ELF-1 (cell line): ENCODE measurements at places on chromosomes 11 and 22.
A peak's percentile ranks its signal among the peaks of the same experiment; 100 is the strongest.

DNA sequence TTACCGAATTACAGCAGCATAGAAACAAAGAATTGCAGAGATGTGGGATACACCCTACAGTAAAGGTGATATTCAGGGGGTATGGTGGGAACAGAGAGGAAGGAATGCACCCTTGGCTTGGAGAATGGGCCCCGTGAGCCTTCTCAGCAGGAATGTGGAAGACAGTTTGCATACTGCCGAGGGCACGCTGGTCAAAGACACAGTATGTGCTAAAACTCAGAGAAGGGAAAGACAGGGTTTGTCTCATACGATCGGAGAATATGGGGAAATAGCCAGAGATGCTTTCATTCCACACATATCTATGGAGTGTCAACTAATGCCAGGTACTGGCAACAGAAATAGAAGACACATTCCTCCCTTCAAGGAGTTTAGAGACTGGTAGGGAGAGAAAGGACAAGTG lies 36.9 kb downstream of the UBASH3B start:
- peak; percentile 42 for DNase-seq

DNA sequence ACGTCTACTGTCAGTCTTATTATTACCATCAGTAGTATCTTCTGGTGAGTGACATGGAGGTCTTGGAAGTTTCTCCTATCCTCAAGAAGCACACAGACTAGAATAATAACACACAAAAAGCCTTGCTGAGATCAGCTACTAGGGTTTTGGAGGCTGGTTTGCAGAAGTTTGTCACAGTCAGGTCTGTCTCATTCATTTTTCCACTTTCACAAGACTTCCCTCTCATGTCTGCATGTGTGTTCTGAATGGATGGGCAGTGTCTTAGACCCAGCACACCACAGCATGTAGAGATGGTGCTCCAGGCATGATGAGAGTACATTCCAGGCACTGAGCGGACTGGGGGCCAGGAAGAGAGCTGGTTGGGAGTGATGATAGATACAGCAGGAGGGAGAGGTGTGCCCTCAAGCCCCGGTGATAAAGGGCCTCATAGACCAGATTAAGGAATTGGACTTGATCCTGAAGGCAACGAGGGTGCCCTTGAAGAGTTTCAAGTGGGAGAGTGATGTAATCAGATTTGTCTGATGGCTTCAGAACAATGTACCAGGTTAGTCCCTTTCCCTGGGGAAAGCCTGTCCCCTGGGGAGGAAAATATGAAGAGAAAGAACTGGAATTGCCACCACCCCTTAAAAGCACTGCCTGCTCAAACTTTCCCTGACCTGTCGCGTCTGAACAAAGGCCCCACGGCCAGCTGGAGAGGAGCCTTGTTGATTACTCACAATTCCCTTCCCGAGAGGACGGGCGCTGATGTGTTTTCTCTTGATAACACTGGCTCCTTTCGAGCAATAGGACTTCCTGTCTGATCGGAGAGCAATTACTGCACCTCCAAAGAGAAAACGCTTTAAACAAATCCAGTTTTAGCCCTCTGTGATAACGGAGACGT lies 45.1 kb upstream of the LMO2 start:
- DNase-seq = peak; percentile 49

GRCh38 chr22:17846326-17846992 lies 72.2 kb upstream of the BID start:
- DNase-seq = peak; percentile 61

DNA sequence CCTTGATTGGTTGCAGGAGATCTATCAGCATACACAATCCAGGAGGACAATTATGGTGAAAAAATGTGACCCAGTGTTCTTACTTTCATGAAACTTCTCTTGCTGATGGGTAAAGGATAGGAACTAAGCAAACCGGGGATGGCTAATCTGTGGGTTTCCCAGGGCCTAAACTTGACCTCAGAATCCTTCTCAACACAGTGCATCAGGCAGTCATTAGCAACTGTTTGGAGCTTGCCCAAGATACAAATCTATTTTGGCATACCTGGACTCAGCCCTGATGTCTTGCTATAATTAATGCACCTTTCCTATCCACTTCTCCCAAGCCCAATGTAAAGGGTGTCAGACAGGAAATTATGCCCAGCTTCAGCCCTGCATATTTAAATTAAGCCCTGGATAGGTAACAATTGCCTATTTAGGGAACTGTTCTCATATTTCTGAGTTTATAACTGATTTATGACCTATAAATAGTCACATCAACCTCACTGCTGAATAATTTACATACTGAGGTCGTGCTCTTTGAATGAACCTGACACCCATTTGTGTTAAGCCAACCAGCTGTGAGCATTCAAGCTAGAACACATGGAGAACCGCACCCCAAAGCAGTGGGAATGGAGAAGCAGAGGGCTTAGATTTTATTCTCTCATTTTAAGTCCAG lies 9.2 kb upstream of the PHF21A start:
- DNase-seq = no peak

GRCh38 chr22:46481386-46481785 lies 56.0 kb downstream of the CELSR1 start:
- DNase-seq = no peak

GRCh38 chr11:106086135-106086534 lies 8.7 kb downstream of the AASDHPPT start:
- no peak for DNase-seq

GRCh38 chr11:63917692-63918506 lies 935 bp upstream of the RCOR2 start:
- DNase-seq = peak; percentile 91

GRCh38 chr11:63683133-63683991 lies 2.1 kb downstream of the RTN3 start:
- no peak for DNase-seq

GRCh38 chr11:10925149-10925926 lies 67.5 kb upstream of the ZBED5 start:
- peak; percentile 72 for DNase-seq

DNA sequence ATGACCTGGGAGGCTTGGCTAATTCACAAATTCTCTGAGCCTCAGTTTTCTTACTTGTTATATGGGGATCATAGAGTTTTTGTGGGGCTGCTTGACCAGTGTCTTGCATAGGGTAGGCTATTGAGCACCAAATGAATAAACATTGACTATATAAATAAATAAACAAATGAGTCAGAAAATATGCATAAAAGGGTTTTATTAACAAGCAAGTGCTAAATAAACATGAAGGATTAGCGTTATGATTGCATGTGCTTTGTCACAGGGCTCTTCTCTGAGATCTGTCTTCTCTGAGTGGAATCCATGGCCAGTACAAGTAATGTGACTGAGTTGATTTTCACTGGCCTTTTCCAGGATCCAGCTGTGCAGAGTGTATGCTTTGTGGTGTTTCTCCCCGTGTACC lies at the start of gene OR4B1:
TSS of gene OR4B1 (plus strand) at position 301 of the 400 bp plus-strand sequence. CDS start at position 301, 0 bp downstream.
- DNase-seq = no peak

GRCh38 chr11:130890039-130890745 lies 26.1 kb downstream of the SNX19 start:
- DNase-seq = no peak

DNA sequence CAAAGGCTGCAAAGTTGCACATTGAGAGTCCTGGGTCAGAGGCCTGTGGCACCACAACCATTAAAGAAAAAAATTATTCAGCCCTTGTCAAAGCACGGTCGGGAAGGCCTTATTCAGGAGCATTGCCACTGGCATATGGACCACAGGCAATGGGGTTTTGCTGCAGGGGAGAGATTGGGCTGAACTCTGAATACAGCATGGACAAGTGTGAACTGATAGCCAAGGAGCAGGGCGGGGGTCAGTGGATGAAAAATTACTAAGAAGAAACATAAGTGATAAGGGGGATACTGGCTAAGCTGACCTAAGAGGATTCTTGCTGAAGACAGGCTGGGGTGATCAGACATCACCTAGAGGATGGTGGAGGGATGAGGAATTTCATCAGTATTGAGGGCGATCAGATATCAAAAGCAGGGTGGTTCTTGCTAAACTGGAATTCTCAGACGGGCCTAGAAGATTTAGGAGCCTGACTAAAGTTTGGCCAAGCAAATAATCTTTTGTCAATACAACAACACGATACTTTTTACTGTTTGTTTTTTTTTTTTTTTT lies 3.3 kb upstream of the DGCR8 start:
- DNase-seq = no peak

DNA sequence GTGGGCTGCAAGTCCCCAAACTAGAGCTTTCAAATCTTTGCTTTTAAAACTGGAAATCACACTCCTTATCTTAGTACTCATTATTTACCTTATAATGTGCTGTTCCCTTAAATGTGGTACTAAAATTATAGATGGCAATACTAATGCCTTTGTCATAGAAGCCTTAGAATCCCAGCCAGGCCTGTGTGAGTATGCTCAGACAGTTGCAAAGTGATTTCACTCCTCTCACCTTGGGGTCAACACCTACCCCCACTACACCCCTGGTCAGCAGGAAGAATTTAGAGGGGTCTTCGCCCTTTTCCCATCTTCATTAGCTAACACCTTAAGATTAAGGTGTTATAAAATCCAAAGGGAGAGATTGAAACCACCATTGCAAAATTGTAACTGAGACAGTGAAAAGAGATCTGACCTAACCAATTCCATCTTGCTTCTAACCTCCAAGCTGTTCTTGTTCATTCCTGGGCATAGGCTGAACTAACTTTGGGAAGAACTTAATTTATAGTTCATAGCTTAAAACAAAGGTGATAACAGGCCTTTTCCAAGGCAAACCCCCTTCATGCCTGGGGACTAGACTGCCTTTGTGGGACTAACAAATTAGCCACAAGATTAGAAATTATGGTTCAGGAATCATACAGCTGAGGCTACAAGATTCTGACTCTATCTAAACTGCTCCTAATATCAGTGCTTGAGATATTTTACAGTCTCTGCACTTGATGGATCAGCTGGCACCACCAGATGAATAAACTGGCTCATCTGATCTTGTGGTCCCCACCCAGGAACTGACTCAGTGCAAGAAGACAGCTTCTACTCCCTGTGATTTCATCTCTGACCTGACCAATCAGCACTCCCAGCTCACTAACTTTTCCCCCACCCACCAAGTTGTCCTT lies 10.4 kb upstream of the MRPL17 start:
- DNase-seq = no peak

DNA sequence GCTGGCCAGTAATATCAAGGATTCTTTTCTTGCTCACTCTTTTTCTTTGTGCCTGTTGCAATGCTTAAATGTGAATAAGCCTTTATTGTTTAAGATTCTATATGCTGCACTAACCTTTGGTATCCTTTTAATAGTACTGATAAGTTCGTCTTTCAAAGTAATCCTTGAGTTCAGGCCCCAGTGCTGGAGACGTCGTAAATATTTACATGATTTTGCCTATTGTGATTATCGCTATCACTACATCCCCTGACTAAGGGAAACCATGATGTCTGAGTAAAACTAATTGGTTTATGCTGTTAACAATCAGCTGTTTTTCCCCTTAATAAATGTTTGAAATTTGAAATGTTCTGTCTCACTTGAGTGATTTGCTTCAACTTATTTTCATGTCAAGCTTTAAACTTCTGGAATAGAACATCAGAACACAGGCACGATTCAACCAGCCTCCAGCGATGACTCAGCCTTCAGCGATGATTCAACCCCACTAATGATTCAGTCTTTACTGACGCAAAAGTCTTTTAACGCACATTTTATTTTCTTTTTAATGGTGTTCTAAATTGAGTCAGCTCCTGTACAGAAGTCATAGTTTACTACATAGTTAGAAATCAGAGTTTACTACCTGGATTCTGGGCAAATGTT lies 3.9 kb downstream of the HTATIP2 start:
- no peak for DNase-seq

- no peak for DNase-seq
Measured at GRCh38 chr22:32199961-32200360, 4.9 kb downstream of the RFPL2 start.

DNA sequence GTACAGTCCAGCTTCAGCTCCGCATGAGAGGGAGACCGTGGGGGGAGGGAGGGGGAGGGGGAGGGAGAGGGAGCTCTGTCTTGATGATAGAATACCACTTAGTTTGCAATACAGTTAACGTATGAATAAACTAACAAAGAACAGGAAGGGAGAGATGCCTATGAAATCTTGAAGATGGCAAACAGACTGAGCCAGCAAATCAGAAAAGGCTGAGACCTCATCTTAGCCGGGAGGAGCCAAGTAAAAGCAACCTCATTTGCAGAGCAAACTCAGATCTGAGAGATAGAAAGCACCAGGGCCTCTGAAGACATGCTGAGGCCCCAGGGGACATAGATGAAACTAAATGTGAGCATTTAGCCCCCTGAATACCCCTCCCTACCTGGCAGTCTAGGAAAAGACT lies 23.0 kb downstream of the APLP2 start:
- no peak for DNase-seq

GRCh38 chr11:955154-956063 lies 29.7 kb downstream of the AP2A2 start:
- peak; percentile 94 for DNase-seq

DNA sequence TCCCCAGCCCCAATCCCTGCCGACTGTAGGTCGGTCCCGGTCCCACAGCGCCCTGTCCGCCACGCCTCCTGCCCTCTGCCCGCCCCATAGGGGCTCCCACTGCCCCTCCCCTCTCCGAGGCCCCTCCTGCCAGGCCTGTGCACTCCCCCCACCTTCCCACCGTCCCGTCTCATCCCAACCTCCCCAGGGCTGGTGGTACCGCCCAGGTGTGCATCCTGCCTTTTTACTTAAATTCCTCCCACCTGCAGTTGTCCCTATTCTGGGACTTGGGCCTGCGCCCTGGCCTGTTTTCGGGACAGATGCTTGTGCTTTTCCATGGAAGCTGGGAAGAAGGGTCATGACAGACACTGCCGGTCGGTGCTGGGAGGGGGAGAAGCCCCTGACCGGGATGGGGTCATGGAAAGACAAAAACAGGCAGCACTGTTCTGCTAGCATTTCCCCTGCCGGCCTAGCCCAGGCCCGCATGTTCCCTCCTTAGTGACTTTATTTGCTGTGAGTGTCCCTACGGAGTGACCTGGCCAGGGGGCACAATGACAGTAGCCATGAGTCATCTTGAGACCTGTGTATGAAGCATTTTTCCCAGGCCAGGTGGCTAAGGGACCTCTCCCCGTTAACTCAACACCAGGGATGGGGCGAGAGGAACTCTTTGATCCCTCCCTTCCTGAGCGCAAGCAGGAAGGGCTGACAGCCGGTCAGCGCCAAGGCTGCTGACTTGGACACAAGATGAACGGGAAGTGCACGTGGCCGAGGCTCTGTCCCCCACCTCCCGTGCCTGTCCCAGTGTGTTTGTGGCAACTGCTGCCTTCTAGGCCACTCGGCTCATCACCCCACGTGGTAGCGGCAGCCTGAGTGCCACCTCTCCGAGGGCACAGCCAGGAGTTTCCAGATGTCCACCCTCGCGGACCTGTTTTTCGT lies 7.1 kb downstream of the TBX1 start:
- no peak for DNase-seq

- DNase-seq = no peak
Measured at GRCh38 chr22:46068593-46069491, 81.5 kb upstream of the PPARA start.

DNA sequence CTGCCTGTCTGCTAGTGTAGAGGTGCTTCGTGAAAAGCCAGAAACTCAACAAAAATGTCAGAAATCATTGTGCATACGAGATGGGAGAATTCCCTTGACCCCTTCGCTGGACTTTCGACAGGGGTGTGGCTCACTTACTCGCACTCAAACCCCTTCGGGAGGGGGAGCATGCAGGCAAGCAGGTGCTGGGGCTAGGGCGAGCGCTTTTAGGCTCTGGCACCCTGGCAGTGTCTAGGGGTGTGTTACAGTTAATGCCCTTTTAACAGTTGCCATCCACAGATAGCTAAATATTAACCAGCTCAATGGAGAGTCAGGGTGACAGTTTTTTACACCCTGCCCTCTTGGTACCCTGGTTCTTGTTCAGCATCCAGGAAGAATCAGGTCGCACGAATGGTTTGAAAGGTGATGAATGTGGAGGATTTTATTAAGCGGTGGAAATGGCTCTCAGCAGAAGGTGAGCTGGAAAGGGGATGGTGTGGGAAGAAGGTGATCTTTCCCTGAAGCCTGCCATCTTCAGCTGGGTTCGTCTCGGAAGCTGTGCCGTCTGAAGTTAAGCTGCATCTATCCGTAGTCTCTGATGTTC lies 59.6 kb upstream of the SHANK2 start:
- DNase-seq = no peak
